ENCODE measurements at places on chromosomes 4 and X. TPM values are rescaled to one million over a fixed set of nuclear protein-coding genes. Genes with fewer than 3 reads are reported as not detected.
A peak's percentile ranks its signal among the peaks of the same experiment; 100 is the strongest.

DNA sequence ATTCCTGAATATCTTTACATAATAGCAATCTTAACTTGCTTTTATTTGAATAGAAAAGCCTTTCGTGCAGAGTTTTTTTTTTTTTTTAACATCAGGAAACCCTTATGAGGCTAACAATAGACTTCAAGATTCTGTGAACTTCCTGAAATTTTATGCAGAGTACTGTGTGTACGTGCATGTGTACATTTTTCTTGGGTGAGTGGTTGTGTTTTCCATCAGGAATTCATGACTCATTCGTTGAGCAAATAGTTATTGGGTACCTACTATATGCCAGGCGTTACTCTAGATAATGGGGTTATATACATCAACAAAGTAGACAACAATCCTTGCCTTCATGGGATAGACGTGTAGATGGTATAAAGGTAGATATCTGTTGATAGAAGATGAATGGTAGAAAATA is 59.1 kb downstream of the MRPL1 start:
- no peaks in the 10 kb centered on the region for H3K27me3 ChIP-seq
- DNase-seq, result no peak
- no peak overlapping the region for H3K4me3 ChIP-seq
- peaks cover 5% of the 10 kb centered on the region for H3K36me3 ChIP-seq
- H3K27ac ChIP-seq, result peak overlapping the region; percentile 79

Gene STARD8
- total RNA-seq, result 0.37 TPM

GRCh38 chr4:55980725-55981124 is 32.0 kb downstream of the CEP135 start:
- peaks cover 10% of the 10 kb centered on the region for H3K4me1 ChIP-seq
- no peak overlapping the region for H3K4me3 ChIP-seq
- no peak for DNase-seq

GRCh38 chrX:33808636-33809035 is 323.5 kb downstream of the FAM47A start:
- H3K27ac ChIP-seq, result no peak overlapping the region
- H3K4me1 ChIP-seq, result no peaks in the 10 kb centered on the region
- H3K27me3 ChIP-seq, result no peaks in the 10 kb centered on the region
- DNase-seq, result no peak
- no peak overlapping the region for H3K4me3 ChIP-seq

DNA sequence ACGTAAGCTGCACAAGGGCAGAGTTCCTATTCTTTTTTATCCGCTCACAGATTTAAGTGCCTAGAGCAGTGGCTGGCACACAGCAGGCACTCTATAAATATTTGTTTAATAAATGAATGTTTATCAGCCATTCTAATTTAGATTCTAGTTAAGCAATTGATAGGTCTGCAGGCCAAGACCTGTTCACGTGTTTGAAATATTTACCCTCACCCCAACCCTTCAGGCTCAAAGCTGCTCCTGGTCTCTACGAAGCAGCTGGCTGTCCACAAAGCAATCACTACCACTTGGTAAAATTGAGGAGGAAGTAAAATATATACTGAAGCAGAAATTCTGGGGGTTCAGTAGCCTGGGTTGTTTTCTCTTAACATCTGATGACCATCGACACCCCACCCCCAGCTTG is 158.1 kb downstream of the MGST2 start:
- H3K4me1 ChIP-seq, result no peaks in the 10 kb centered on the region
- H3K36me3 ChIP-seq, result no peaks in the 10 kb centered on the region
- no peak overlapping the region for H3K4me3 ChIP-seq
- no peak for DNase-seq
- no peak overlapping the region for H3K27ac ChIP-seq
- H3K27me3 ChIP-seq, result no peaks in the 10 kb centered on the region

Data from chondrocyte (in vitro differentiated cells).